ENCODE measurements at places on chromosomes 1 and 21.

DNA sequence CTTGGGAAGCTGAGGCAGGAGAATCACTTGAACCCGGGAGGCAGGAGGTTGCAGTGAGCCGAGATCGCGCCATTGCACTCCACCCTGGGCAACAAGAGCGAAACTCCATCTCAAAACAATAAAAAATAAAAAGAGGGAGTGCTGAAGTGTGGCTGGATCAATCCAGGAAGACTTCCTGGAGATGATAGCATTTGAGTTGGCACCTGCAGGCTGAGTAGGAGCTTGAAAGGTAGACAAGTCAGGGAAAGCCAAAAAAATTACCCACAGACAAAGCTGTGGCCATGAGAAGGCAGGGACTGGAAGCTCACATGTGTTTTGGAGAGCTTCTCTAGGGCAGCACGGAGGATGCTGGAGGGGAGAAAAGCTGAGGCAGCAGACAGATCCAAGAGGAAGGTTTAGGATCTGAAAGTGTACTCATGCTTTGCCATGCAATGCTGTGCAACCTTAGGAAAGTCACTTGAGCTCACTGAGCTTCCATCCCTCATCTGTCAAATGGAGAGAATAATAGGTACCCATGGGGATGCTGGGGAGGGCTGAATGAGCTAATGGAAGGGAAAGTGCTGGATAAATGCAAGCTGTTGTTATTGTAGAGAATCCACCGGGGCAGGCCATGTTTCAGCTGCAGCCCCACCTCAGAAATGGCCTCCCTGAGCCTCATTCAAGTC lies 26.0 kb upstream of the SYNC start:
- no peak for DNase-seq

DNA sequence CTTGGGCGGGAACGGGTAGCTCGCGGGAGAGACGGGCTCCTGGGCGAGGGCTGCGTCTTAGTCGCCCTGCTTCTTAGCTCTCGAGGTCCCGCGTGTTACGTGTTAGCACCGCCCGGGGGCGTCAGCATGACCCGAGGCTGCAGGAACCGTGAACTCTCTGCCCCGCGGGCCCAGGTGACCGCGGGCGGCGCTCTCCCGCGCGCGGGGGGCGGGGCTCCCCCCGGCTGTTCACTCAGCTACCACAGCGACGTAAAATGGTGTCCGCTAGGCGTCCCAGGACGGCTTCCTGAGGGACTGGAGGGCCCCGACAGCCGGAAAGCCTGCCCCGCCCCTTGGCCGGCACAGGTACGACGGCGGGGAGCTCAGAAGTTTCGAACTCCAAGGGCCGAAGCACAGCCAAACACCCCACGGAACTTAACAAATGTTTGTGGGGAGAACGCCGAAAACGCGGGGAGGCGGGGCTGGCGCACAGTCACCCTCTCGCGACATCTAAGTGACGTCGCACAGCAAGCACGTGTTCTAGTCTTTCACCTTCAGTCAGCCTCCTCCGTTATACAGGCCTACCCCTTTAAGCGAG lies 780 bp upstream of the RBM15 start:
- peak; percentile 81 for DNase-seq

DNA sequence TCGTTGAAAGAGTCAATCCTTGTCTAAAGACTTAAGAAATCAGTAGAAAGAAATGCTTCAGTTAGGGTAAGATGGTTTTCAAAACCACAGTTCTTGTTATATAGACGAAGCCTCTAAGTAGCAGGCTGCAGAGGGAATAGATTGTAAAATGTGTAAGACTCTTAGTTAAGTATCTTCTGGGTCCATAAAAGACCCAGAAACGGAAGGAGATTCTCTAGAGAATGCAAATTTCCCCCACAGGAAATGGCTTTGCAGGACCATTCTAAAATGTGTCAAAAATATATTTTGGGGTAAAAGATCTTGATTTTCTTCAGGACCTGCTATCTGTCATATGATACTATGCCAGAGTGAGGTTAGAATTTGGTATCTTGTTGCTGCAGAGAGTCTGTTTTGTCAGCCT lies 13.4 kb downstream of the OR2T1 start:
- DNase-seq, result no peak

GRCh38 chr1:221886743-221887414 lies 145.0 kb upstream of the DUSP10 start:
- DNase-seq, result no peak

DNA sequence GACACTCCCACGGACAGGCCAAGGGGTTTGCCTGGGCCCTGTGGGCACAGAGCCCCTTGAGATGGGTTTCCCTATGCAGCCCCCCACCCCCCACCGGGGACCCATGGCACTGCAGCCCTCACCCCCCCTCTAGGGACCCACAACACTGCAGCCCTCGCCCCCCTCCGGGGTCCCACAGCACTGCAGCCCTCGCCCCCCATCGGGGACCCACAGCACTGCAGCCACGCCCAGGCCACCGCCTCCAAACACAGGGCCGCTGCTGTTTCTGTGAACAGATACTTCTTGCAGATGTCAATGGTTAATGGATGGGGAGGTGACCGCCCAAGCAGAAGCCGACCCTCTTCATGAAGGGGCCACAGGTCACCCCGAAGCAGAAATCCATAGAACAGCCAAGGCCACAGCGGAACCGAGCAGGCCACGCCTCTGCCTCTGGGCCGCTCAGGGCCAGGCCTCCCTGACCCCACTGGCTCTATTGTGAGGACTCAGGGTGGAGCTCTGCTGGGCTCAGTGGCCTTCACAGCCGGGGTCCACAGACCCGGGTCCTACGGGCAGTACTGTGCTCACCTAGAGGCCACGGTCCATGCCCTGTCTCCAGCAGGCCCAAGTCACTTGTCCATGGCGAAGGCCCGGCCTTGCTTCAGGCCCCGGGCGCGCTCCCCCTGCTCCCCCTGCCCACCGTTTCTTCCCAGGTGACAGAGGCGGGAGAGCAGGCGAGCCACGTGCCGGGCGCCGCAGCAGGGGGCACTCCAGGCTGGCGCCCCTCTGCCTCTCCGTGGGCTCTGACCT lies 4.1 kb upstream of the POFUT2 start:
- no peak for DNase-seq

- DNase-seq, result no peak
Observed at GRCh38 chr1:26153966-26154532, 4.8 kb upstream of the FAM110D start.

DNA sequence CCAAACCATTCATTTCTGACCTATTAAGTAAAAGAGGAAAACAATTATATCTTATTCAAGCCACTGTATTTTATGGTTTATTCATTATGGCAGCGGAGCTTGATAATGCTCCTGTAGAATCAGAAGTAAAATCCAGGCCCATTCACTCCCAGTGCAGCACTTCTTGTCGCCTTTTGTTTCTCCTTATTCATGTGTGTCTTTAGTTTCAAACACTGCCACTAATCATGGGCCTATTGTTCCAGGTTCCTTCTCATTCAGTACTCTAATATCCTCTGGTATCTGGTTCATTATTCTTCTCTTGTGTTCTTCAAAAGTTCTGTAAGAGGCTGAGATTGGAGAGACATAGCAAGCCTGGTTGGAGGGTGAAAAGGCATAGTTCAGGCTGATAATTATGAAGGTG lies 218.3 kb downstream of the LRRIQ3 start:
- no peak for DNase-seq

- no peak for DNase-seq
Observed at GRCh38 chr1:58885998-58886397, 102.2 kb upstream of the JUN start.

DNA sequence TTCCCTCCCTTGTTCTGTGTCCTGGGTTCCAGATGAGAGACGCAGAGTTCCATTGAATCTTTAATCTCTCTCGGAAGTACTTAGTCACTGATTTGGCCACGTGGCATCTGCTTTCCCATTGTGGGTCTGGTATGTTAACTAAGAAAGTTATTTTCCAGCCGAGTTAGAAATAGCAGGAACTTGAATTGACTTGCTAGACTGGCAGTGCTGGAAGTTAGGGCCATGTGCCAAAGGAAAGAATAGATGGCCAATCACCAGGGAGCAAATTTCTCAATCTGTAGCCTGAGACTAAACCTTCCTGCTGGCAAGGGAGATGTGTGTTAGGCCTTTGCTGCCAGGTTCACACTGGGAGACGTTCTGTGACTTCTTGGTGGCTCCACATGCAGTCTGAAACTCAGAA lies 24.2 kb upstream of the SLFNL1 start:
- DNase-seq, result no peak

GRCh38 chr1:156640842-156641706 lies 843 bp upstream of the BCAN start:
- DNase-seq, result no peak

DNA sequence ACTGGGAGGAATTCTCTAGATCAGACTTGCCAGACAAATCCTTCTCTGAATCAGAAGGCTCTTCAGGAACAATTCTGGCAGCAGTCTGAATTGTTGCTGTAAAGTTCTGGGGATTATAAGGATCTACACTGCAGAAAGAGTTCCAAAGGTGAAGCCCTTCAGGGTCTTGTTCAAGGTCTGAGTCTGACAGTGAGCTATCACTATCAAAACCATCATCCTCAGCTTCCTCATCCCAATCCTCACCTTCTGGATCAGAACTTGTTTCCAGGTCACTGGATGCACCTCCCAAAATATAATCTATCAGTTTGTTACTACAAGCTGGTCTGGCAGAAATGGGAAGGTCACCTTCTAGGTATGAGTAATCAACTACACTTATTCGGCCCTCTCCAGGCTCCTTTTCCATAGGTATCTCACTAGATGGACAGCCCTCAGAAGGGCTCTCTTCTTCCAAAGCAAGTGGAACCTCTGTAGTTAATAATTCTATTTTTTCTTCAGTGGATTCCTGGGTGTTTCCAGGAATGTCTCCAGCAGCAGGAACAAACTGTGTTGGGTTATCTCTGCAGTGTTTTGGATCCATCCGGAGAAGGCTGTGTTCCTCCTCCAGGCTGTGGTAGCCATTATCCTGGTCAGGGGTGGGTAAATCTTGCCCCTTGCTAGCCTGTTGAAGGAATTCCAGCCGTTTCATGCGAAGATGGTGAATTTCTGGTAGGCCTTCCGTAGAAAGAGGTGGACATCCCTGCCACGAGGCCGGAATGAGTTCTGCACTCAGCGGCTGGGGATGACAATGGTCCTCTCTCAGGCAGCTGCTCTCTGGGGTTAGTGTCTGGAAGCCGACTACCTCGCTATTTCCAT lies 1.6 kb downstream of the PPP1R15B start:
- DNase-seq, result no peak

GRCh38 chr1:115413621-115414020 lies 75.6 kb upstream of the NGF start:
- no peak for DNase-seq

- no peak for DNase-seq
Observed at GRCh38 chr1:35203295-35203694, 10.3 kb upstream of the SFPQ start.

- DNase-seq, result no peak
Observed at GRCh38 chr1:147171399-147172167, 687 bp downstream of the PRKAB2 start.

GRCh38 chr1:61520401-61520800 lies 204.5 kb downstream of the TM2D1 start:
- no peak for DNase-seq

DNA sequence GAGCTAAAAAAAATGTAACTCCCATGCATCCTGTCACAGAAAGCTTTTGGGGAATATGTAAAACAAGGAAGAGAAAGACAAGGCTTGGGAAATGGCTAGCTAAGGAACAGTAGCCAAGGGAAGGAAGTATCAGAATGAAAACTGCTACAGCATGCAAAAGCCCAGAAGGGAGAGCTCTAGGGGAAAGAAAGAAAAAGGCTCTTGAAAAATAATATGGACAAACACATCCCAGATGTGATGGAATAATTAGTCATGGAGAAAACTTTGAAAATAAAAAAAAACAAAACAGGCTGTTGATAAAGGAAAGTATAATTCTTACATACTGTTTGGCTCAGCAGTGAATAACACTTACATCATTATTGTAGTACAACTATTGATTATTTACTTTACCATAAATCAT lies 47.9 kb upstream of the VCAM1 start:
- DNase-seq, result no peak

DNA sequence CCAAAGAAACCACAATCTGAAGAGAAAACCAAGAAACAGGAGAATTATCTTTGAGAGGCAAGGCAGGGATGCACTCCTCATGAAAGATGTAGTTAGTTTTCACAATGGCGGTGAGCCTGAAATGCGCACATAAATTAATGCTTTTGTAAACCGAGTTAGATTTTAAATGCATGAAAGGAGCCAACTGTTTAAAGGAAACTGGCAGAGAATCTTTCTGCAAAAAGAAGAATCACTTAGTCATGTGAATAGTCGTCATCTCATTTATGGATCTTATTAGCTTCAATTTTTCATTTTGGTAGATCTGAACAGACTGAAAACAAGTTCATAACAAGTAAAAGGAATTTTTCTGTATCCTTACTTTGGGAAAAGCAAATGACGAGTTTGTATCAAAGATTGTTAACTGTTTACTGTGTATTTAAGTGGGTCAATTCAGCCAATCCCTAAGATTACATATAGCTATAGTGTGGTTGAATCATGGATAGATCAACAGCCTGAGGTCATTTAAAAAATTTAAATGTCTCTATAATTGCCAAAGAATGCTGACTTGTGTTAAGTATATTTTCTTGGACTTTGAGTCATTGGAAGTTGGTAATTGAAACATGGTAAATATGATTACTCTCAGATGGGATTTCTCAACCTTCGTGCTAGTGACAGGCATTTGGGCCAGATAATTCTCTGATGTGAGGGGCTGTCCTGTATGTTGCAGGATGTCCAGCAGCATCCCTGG lies 226.6 kb upstream of the KAZN start:
- DNase-seq, result no peak

DNA sequence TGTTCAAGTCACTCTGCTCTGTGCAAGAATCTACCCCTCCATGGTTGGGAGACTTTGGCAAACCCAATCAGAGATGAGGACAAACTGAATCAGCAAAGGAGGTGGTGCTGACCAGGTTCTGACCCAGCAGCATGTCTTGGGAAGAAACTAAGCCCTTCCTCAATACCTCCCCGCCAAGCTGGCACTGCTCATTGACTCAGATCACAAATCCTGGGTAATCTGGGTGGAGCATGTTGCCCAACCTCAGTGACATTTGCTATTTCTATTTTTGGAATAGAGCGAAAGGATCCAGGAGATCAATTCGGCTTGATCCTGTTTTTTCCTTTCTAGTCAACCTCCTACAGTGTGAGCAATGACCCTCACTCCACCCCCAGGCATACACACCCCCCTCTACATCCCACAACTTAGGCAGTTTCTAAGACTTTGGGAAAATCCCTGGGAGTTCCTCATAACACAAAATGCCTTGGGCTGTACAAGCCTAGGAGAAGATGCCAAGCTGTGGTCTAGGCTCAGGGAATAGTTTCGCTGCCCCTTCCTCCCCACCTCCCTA lies 166.8 kb upstream of the KCNJ6 start:
- DNase-seq, result no peak

DNA sequence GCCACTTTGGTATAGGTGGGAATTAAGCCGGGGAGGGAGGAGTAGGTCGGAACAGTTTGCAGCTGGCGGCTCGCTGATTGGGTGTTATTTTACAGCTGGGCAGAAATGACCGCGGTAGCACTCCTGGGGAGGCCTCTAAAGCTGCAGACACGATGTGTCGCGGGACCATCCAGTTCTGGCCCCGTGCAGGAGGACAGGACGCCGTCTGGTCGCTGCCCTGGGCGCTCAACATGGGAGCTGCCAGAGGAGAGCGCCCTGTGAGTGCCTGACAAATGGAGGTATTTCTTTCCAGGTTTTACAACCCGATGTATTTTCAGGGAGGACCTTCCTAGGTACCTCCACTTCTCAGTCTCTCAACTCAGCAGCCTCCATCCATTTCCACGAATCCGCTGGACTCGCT lies 46.2 kb downstream of the CDC7 start:
- DNase-seq, result no peak

GRCh38 chr1:235329139-235329902 lies 951 bp downstream of the GGPS1 start:
- no peak for DNase-seq

Measured in activated CD4-positive, alpha-beta T cell treated with anti-CD3 and anti-CD28 coated beads, Interleukin-2, amount 50 U/mL, for 24 hours (primary cell).